NCI-H2081 treated with DMSO at 0.1 percent for 48 hours (cell line): ENCODE measurements at places on chromosomes 16 and 17.

- no peak for DNase-seq
Measured at GRCh38 chr17:31425282-31426040, 34.0 kb downstream of the RAB11FIP4 start.

DNA sequence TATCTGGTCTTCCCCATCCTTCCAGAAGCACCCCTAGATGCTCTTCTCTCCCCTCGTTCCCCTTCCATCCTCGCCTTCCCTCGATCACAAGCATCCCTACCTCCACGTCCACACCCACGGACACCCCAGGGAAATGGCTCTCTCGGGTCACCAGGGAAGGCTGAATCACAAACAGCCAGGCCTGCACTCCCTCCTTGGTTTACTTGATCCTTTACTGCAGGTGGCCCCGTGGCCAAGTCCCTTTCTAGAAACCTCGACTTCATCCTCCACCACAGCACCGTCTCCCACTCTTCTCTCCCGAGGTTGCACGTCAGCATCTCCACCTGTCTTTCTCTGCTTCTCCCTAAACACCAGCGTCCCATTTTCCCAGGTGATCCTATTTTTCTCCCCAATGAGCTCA is 6.5 kb upstream of the RBFOX3 start:
- no peak for DNase-seq

DNA sequence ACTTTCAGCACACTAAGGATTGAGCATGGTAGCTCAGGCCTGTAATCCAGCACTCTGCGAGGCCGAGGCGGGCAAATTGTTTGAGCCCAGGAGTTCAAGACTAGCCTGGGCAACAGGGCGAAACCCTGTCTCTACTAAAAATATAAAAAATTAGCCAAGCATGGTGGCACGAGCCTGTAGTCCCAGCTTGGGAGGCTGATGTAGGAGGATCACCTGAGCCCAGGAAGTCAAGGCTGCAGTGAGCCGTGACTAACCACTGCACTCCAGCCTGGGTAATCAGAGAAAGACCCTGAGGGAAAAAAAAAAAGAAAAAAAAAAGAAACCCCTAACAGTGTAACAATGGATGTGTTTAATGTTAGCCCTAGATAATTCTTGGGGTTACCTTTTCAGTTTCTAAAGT is 24.0 kb downstream of the PARN start:
- DNase-seq = no peak

- no peak for DNase-seq
Measured at GRCh38 chr17:38926293-38927070, 1.1 kb downstream of the LASP1NB start.
